ENCODE measurements at places on chromosomes 1 and 21.
A peak's percentile ranks its signal among the peaks of the same experiment; 100 is the strongest.

DNA sequence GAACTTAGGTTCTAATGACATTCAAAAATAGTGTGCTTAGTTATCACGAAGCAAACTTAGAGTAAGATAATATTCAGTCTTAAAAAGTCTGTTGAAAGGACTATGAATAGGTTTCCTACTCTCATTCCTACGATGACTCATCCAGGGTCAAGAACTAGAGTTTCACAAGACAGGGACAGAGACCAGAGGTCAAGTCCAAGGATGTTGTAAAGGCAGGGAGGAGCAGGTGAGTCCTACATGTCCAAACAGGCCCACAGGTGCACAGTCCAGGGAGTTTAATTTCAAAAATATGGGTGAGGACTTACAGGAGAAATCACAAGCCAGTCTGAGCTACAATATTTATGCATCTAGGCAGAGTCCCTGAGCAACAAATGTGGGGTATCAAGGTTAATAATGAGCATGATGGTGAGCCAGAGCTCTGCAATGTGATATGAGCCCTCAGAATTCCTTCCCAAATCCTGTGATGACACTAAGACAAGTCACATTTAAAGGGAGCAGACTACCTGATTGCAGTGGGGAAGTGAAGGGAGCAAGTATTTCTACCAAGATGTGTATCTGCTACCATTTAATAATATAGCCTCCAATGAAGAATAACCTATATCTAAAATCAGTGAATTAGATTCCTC, 100.0 kb upstream of the NRIP1 start:
- DNase-seq = no peak

GRCh38 chr1:1313500-1314236, 5.3 kb downstream of the PUSL1 start:
- DNase-seq = no peak

GRCh38 chr1:161733526-161733925, 12.2 kb downstream of the FCRLB start:
- DNase-seq = peak; percentile 2

GRCh38 chr1:163774401-163774945, 452.7 kb downstream of the NUF2 start:
- DNase-seq = no peak

GRCh38 chr1:8216005-8216404, 101.9 kb upstream of the SLC45A1 start:
- no peak for DNase-seq

- no peak for DNase-seq
These were observed 4.5 kb downstream of the ADARB1 start for GRCh38 chr21:45078877-45079281.

GRCh38 chr1:183281039-183281438, 95.0 kb downstream of the LAMC2 start:
- DNase-seq = no peak

GRCh38 chr1:206907304-206907991, 10.2 kb downstream of the IL24 start:
- no peak for DNase-seq

DNA sequence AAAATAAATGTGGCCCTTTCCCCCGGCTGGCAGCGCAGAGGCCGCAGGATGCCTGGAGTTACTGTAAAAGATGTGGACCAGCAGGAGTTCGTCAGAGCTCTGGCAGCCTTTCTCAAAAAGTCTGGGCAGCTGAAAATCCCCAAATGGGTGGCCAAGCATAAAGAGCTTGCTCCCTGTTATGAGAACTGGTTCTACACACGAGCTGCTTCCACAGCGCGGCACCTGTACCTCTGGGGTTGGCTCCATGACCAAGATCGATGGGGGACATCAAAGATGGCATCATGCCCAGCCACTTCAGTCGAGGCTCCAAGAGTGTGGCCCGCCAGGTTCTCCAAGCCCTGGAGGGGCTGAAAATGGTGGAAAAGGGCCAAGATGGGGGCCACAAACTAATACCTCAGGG, 95.9 kb downstream of the LRIG2 start:
- DNase-seq = no peak

- no peak for DNase-seq
These were observed 12.2 kb downstream of the KIAA0319L start for GRCh38 chr1:35544976-35545375.

GRCh38 chr1:214420833-214421232, 130.6 kb downstream of the PTPN14 start:
- no peak for DNase-seq

DNA sequence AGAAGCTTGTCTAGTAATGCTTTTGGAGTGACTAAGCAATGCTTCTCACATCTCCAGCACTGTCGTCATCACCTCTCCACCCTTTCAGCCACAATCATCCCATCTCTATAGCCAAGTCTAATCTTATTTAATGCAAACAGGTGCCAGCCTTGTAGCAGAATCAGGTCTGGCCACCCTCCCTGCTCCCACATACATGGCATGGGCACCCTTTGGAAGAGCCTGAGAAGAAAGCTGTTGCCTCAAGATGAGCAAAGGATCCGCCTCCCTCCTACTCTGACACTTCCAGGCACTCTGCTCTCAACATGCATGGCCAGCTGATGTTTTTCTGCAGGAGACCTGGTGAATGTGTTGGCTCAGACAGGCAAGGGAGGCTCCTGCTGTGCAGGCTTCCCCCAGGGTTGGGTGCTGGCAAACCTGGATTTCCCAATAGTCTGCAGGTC, 113.1 kb upstream of the GRIK3 start:
- DNase-seq = no peak

GRCh38 chr1:84171481-84171880, 27.4 kb downstream of the PRKACB start:
- no peak for DNase-seq

Data from SW 1271 (cell line).